ENCODE measurements at places on chromosomes 7 and 10.

GRCh38 chr10:18008986-18009385, 57.3 kb downstream of the SLC39A12 start:
- DNase-seq, result no peak

- no peak for DNase-seq
Observed at GRCh38 chr7:1410992-1411391, 48.3 kb downstream of the MICALL2 start.

- no peak for DNase-seq
Observed at GRCh38 chr7:95304990-95305389, 19.3 kb downstream of the PON1 start.

DNA sequence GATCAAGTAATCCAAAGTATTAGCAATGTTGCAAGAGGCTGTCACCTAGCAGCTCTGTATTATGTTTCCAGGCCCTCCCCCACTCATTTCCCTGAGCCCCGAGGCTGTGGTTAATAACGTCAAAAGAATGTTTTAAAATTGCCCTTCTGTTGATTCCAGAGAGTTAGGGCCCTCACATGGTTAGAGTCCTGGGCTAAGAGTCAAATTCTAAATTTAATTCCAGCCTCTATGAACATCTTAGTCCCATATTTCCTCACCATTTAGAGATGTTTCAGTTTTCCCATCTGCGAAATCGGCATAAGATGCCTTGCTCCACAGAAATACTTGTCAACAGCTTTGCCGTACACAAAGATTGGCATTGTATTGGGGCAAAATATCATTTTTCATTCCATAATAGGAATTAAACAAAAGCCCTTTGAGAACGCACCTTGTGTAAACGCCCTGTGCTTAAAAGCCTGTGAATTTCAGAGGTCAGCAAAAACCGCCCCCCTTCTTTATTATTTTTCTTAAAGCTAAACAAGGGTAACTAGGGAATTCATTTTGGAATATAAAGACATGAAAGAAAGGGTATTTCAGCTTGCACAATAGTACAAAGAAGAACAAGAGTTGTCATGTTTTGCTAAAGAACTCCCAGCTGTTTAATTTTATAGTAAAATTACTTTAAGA, 135.8 kb downstream of the ARID5B start:
- no peak for DNase-seq

- no peak for DNase-seq
Observed at GRCh38 chr7:125857606-125858005, 928.0 kb upstream of the POT1 start.

GRCh38 chr7:22574754-22575520, 74.9 kb upstream of the STEAP1B start:
- DNase-seq, result no peak

- no peak for DNase-seq
Observed at GRCh38 chr7:105935250-105935649, 27.8 kb upstream of the CDHR3 start.

GRCh38 chr10:68107651-68108050, 1.6 kb upstream of the MYPN start:
- DNase-seq, result no peak

GRCh38 chr10:130809181-130809580, 502.3 kb downstream of the TCERG1L start:
- DNase-seq, result no peak

GRCh38 chr10:124494046-124494807, 32.6 kb downstream of the LHPP start:
- no peak for DNase-seq

GRCh38 chr10:27513451-27514191, 9.5 kb downstream of the RAB18 start:
- no peak for DNase-seq

DNA sequence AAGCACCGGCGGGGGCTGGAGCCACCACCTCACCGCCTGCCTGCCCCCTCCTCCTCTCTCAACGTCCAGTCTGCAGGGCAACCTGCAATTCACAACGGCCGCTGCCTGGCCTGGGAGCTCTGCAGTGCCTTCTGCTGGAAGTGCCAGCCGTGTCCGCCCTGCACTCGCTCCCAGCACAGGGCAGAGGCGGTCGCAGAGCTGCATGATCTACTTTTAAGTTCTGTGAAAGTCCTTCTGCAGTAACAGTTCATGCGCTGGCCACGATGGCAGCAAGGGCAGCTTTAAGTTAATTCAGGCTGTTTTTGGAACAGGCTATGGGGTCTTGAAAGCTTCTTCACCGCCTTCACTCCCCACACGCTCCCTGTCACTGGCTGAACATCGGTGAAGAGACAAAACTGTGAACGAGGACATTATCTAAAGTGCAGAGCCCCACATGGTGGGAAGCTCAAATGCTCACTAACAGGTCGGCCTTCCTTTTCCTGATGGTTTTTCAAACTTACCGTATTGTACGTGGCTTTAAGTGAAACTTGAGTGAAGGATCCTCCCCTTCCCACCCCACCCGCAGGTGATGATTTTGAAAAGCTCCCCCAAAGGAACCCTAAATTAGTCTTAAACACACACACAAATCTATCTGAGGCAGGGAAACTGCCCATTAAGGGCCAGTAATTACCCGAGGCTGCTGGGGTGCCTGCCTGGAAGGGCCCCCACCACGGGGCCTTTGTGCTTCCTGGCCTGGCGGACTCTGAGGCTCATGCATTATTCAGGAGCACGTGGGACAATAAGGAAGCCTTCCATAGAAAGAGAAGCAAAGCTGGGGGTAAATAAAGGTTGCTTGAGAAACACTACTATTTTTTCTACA, 504.3 kb downstream of the DNAJB6 start:
- DNase-seq, result no peak

Data from T-helper 17 cell (primary cell).